ENCODE measurements at places on chromosomes 2 and 18.
A peak's percentile ranks its signal among the peaks of the same experiment; 100 is the strongest.

GRCh38 chr2:43174368-43174916, 52.0 kb downstream of the ZFP36L2 start:
- peak; percentile 29 for DNase-seq

DNA sequence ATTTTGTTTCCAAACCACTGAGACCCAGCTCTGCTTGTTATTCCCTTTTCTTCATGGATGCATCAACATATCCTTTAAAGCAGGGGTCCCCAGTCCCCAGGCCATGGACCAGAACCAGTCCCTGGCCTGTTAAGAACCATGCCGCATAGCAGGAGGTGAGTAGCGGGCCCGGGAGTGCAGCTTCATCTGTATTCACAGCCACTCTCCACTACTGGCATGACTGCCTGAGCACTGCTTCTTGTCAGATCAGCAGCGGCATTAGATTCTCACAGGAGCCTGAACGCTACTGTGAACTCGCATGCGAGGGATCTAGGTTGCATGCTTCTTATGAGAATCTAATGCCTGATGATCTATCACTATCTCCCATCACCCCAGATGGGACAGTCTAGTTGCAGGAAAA, 1.6 kb upstream of the POLI start:
- no peak for DNase-seq

GRCh38 chr2:151983221-151983620, 115.6 kb downstream of the CACNB4 start:
- no peak for DNase-seq

DNA sequence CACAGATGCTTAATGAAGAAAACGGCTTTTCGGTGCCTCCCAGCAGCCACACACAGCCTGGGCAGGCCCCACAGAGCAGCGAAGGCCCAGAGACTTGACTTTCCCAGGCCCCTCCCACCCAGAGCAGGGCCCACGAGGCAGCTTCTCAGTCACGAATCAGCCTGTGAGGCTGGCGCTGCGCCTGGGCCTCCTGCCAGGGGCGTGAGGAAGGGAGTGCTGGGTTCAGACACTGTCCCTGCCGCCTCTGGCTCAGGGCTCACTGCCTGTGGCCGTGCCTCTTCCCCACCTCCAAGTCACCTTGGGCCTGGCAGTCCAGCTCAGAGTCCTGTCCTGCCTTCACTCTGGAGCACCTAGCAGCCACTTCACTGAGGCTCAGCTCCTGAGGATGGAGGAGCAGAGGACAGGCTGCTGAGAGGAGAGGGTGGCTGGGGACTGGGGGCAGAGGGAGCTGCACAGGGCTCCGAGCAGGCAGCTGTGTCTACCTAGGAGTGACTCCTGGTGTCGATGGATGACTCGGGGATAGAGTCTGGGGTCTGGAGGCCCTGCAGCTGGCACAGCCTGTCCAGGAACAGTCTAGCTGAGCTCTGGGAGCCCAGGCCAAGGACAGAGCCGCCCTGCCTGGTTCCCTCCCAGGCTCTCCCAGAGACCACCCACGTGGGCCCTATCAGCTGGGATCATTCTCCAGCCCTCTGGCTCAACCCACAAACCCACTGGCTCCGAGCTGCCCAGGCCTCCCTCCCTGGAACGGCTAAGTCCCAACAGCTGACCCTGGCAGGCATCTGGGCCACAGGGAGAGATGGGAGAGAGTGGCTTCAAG, 36.4 kb upstream of the FOSL2 start:
- DNase-seq: no peak

DNA sequence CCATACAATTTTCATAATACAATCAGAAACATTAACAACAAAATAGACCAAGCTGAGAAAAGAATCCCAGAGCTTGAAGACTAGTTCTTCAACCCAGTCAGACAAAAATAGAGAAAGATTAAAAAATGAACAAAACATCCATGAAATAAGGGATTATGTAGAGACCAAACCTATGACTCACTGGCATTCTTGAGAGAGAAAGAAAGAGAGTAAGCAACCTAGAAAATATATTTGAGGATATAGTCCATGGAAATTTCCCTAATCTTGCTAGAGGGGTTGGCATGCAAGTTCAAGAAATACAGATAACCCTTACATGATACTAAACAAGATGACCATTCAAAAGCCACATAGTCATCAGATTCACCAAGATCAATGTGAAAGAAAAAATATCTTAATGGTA, 281.7 kb downstream of the CCDC85A start:
- no peak for DNase-seq

DNA sequence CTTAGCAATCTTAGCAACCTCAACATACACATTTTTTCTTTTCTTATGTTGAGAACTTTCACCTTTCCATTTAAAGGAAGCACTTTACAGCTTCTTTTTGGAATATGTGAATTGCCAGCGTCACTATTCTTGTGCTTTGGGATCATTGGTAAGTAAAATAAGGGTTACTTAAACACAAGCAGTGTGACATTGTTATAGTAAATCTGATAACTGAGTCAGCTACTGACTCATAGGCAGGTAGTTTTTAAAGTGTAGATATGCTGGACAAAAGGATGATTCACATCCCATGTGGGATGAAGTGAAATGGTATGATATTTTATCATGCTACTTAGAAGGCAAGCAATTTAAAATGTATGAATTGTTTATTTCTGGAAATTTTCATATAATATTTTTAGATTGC, 637.2 kb downstream of the DCDC2C start:
- DNase-seq: no peak

GRCh38 chr2:145332210-145332898, 812.4 kb upstream of the ZEB2 start:
- no peak for DNase-seq

DNA sequence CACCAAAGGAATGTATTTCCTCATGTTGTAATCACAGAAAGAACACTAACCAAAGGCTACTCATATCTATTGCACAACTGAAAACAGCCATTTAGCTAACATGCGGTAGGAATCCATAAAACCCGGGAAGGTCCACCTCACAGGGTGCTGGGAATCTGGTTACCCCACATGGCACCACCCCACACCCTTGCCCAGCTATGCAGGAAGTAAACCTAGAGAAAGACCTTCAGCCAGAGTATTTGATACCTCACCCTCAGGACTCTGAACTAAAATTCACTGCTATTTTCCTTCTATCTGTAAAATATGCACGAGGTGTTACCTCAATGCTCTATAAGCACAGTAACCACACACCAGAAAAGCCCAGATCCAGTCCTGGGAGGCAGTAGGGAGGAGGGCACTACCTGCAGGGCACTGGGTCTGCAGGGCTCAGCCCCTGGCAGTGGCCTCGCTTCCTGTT, 45.8 kb downstream of the PTPN2 start:
- DNase-seq: no peak

DNA sequence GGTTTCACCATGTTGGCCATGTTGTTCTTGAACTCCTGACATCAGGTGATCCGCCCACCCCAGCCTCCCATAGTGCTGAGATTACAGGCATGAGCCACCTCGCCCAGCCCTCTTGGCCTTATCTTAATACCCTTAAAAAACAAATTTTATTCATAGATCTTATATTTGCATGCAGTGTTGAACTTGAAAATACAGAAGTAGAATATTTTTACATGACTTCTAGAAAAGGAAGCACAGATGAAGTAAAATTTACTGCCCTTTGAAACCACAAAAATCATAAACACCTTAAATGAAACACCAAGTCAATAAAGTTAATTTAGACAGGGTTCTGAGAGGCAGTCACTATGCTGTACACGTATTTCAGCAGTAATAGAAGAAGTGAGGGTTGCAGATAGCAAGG, 145.7 kb downstream of the CERS6 start:
- no peak for DNase-seq

- no peak for DNase-seq
Measured at GRCh38 chr18:6866552-6867085, 137.1 kb downstream of the ARHGAP28 start.

GRCh38 chr2:142044197-142044596, 86.6 kb downstream of the LRP1B start:
- DNase-seq: no peak

- DNase-seq: no peak
Measured at GRCh38 chr2:231987124-231987727, 25.7 kb downstream of the DIS3L2 start.

GRCh38 chr18:24270358-24270936, 127.2 kb downstream of the OSBPL1A start:
- DNase-seq: no peak

GRCh38 chr2:219293736-219294231, 14.6 kb downstream of the DNAJB2 start:
- no peak for DNase-seq

- no peak for DNase-seq
Measured at GRCh38 chr2:125086313-125087184, 1061.5 kb downstream of the CNTNAP5 start.

DNA sequence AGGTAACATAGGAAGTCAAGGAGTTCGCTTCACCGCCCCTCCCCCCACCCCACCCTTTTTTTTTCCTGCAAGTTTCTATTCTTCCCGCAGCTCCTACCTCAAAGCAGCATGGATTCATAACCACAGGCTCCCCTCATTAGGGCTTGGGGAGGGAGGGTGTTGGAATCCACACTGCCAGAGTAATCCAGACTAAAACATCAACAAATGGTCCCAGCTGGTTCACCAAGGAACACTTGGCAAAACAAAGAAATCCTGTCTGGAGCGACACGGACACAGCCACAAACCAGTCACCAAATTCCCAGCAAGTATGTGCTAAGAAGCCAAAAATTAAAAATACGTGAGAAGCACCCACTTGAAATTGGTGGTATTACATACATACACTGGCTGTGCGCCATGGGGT, 106.9 kb upstream of the PPP1CB start:
- DNase-seq: no peak

- no peak for DNase-seq
Measured at GRCh38 chr18:59142274-59142673, 2.6 kb downstream of the SEC11C start.

DNA sequence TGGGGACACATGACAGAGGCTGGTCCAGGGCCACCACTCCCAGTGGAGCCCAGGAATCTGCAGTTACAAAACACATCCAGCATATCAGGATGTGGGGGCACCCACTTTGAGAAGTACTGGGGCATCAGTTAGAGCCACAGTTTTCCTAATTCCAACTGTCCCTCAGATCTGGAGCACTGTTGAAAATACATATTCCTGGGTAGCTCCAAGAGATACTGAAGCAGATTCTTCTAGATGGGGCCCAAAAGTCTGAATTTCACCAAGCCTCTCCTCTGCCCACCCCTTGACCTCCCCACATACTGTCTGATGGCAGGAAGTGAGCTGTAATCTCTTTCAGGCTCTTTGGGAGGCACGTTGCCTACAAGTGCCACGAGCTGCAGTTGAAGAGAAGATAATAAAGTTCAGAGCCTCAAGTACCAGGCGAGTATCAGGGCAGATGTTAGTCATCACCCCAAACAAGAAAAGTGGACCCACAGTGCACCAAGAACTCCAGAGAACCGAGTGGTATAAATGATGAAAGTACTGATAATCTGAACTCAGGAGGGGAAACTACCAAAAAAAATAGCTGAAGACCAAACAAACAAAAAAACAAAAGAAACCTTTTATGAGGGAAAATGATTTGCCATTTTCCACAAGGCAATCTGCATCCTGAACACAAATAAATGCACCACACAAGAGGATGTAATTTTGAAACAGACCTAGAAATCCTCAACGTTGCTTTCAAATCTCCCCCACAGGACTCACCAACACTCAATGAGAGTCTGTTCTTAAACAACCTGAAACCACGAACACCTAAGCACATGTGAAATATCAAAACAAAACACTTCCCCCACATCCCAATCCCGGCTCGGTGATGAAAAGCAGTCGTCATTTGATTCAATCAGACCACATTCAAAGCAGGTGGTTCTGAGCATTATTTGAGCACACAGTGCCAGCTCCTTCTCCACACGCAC, 98.7 kb downstream of the TCF4 start:
- DNase-seq: peak; percentile 9

DNA sequence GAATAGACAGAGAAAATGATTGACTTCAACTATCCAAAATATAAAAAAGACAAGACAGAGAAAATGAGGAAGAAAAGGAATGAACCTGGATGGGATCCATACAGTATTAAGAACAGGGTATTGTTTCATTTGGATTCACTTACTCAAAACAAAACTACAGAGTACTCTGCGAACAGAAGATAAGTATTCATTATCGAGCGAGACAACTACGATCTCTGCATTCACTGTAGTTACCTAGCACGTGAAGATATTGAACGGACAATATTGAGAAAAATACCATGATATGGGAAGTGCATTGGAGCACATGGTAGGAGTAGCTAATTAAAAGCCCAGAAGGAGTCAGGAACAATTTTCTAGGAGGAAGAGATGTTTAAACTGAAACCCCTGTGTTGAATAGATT, 1.0 kb upstream of the ORC2 start:
- DNase-seq: no peak

DNA sequence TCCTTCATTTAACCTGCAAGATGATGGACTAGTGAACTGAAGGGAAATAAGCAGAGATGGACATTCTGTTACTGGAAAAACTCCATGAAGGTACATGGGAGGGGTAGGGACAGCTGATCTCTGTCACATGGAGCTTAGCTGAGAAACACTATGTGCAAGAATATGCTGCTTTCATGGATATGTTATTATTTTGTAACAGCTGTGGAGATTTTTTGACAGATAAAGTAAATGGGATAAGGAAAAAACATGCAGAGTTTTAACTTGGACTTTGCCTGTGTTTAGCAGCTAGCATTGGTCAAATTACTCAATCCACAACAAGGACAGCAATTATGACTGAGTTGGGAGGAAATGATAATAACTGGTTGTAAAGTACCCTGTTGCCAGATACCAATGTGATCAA, 28.7 kb upstream of the HNRNPA3 start:
- no peak for DNase-seq

DNA sequence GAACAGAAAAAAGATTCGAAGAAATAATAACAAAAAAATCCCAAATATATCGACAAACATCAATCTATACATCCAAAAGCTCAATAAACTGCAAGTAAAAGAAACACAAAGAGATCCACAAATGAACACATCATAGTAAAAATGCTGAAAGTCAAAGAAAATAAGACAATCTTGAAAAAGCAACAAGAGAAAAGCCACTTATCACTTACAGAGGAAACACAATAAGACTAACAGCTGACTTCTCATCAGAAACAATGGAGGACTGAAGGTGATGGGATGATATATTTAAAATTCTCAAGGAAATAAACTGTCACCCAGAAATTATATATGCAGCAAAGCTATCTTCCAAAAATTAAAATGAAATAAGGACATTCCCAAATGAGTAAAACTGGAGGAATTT, 140.3 kb downstream of the NDUFA10 start:
- no peak for DNase-seq

DNA sequence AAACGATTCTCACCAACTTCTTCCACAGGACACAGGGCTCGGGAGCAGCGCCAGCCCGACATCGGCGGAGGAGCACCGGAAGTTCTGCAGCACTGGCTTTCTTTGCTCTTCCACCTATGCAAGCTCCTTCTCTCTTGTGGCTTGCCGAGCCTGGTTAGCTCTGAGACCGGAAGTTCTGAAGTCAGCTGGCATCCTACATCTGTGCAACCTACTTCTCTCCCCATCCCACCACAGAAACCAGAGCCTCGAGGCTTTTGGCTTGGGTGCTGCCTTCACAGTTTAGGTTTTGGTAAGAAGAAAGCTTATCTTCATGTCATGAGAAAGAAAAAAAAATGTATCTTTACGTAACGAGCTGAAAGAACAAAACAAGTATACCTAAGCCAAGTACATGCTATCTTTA, 111.7 kb downstream of the ANKRD44 start:
- peak; percentile 87 for DNase-seq
